ENCODE measurements at places on chromosomes 5 and 9. TPM values are rescaled to one million over a fixed set of nuclear protein-coding genes. Genes with fewer than 3 reads are reported as not detected.

DNA sequence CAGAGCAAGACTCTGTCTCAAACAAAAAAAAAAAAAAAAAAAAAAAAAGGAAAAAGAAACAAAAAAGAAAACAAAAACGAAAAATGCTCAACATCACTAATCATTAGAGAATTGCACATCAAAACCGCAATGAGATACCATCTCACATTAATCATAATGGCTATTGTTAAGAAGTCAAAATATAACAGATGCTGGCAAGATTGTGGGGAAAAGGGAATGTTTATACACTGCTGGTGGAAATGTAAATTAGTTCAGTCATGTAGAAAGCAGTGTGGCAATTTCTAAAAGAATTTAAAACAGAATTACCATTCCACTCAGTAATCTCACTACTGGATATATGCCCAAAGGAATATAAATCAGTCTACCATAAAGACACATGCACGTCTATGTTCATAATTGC, 50.4 kb upstream of the PRR16 start:
- H3K27ac ChIP-seq: no peak overlapping the region
- H3K4me1 ChIP-seq: peaks cover 3% of the 10 kb centered on the region
- H3K4me3 ChIP-seq: no peak overlapping the region

DNA sequence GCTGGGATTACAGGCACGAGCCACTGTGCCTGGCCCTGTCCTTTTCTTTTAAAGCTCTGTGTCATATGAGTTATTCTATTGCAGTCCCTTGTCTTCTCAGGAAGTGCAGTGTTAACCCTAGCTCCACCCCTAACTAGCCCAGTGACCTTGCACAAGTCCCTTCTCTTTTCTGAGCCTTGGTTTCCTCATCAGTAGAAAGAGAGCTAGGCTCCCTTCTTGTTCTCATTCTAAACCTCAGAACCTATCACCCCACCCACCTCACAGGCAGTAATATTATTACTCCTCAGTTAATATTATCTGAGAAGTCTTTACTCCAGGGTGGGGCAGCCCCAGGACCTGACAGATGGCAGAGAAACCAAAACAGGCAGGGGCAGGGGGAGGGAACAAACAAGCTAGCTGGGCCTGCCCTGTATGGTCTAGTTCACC, 7.2 kb downstream of the CYFIP2 start:
- H3K27me3 ChIP-seq: peaks cover 3% of the 10 kb centered on the region
- H3K27ac ChIP-seq: peak overlapping the region; percentile 81
- peaks cover 41% of the 10 kb centered on the region for H3K4me1 ChIP-seq
- no peak for DNase-seq

GRCh38 chr5:112125903-112126302, 293.2 kb downstream of the EPB41L4A start:
- no peaks in the 10 kb centered on the region for H3K4me1 ChIP-seq
- no peak overlapping the region for H3K27ac ChIP-seq
- no peak for DNase-seq

Gene SIT1
- not detected for total RNA-seq

Gene DCTN3
- total RNA-seq: 135 TPM

Gene OTP
- total RNA-seq: not detected

Gene TMEM252
- total RNA-seq: not detected

GRCh38 chr5:149616727-149617285, 35.5 kb downstream of the ARHGEF37 start:
- no peak for DNase-seq
- peak overlapping the region; percentile 45 for H3K27ac ChIP-seq
- peaks cover 61% of the 10 kb centered on the region for H3K36me3 ChIP-seq
- no peaks in the 10 kb centered on the region for H3K27me3 ChIP-seq
- H3K4me1 ChIP-seq: peaks cover 26% of the 10 kb centered on the region

GRCh38 chr9:79976257-79977073, 404.7 kb downstream of the TLE4 start:
- DNase-seq: no peak
- peaks cover 67% of the 10 kb centered on the region for H3K27me3 ChIP-seq
- H3K27ac ChIP-seq: no peak overlapping the region
- no peaks in the 10 kb centered on the region for H3K36me3 ChIP-seq

- no peak overlapping the region for H3K4me3 ChIP-seq
- no peaks in the 10 kb centered on the region for H3K27me3 ChIP-seq
- no peak overlapping the region for H3K27ac ChIP-seq
- H3K36me3 ChIP-seq: no peaks in the 10 kb centered on the region
- DNase-seq: no peak
- H3K4me1 ChIP-seq: peaks cover 72% of the 10 kb centered on the region
These were observed 16.9 kb downstream of the PTCH1 start for GRCh38 chr9:95499847-95500246.

- H3K27me3 ChIP-seq: no peaks in the 10 kb centered on the region
- H3K27ac ChIP-seq: no peak overlapping the region
- no peaks in the 10 kb centered on the region for H3K36me3 ChIP-seq
- no peak for DNase-seq
These were observed 410.1 kb downstream of the MAT2B start for GRCh38 chr5:163915481-163915961.

- no peaks in the 10 kb centered on the region for H3K27me3 ChIP-seq
- no peak overlapping the region for H3K4me3 ChIP-seq
- peaks cover 60% of the 10 kb centered on the region for H3K4me1 ChIP-seq
- no peak for DNase-seq
- H3K36me3 ChIP-seq: peaks cover 82% of the 10 kb centered on the region
These were observed 22.6 kb downstream of the HMGXB3 start for GRCh38 chr5:150023136-150023535.

DNA sequence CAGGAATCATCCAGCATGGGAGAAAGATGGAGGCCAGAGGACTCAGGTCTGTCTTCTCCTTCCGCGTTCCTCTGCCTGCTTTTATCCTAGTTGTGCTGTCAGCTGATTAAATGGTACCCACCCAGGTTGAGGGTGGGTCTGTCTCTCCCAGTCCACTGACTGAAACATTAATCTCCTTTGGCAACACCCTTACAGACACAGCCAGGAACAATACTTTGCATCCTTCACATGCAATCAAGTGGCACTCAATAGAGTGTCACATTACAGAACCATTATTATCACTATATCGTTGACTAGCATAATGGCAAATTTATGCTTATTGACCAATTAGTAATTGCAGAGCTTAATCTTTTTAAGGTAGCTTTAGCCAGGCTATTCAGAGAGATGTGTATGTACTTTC, 64.8 kb downstream of the UNC13B start:
- no peaks in the 10 kb centered on the region for H3K36me3 ChIP-seq
- no peaks in the 10 kb centered on the region for H3K27me3 ChIP-seq
- DNase-seq: no peak
- peaks cover 37% of the 10 kb centered on the region for H3K4me1 ChIP-seq
- no peak overlapping the region for H3K27ac ChIP-seq

GRCh38 chr9:38224941-38225340, 155.9 kb upstream of the SHB start:
- H3K36me3 ChIP-seq: no peaks in the 10 kb centered on the region
- H3K27ac ChIP-seq: no peak overlapping the region
- no peak for DNase-seq
- peaks cover 4% of the 10 kb centered on the region for H3K4me1 ChIP-seq

GRCh38 chr5:171669571-171669970, 116.0 kb upstream of the SMIM23 start:
- no peaks in the 10 kb centered on the region for H3K36me3 ChIP-seq
- H3K27ac ChIP-seq: no peak overlapping the region
- H3K4me1 ChIP-seq: peaks cover 12% of the 10 kb centered on the region
- no peak overlapping the region for H3K4me3 ChIP-seq
- H3K27me3 ChIP-seq: no peaks in the 10 kb centered on the region
